ENCODE measurements at places on chromosomes 7 and 10.
A peak's percentile ranks its signal among the peaks of the same experiment; 100 is the strongest.

GRCh38 chr7:41792120-41792519 lies 89.2 kb upstream of the INHBA start:
- no peak for DNase-seq

GRCh38 chr10:102642736-102643335 lies 1.4 kb upstream of the TRIM8 start:
- DNase-seq: no peak

- DNase-seq: peak; percentile 35
Observed at GRCh38 chr7:157612664-157613561, 276.1 kb downstream of the DNAJB6 start.

GRCh38 chr10:131242007-131242406 lies 69.5 kb downstream of the TCERG1L start:
- DNase-seq: no peak

GRCh38 chr7:105644937-105645336 lies 63.6 kb upstream of the EFCAB10 start:
- no peak for DNase-seq

- peak; percentile 77 for DNase-seq
Observed at GRCh38 chr7:22653951-22654350, 73.0 kb upstream of the IL6 start.

GRCh38 chr7:50462361-50462760 lies 12.2 kb upstream of the FIGNL1 start:
- DNase-seq: no peak

DNA sequence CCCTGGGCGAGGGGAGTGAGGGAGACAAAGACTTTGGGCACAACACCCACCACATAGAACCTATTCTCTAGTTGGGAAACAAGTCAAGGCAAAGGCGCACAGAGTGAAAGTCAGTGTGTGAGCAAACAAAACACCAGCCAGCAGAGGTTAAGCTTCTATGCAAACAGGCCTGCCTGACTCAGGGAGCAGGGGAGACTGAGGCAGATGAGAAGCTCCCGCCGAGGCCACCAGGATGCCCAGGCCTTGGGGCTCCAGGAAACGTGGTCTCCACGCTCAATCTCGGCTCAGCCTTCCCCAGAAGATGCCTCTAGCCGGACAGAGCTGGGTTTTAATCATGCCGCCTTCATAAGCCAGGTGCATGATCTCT lies 74.1 kb upstream of the KCNMA1 start:
- no peak for DNase-seq

GRCh38 chr7:47148536-47149207 lies 433.2 kb downstream of the TNS3 start:
- DNase-seq: no peak

- DNase-seq: no peak
Observed at GRCh38 chr7:22002726-22003125, 57.0 kb upstream of the CDCA7L start.

- no peak for DNase-seq
Observed at GRCh38 chr7:34036051-34036920, 130.9 kb downstream of the BMPER start.

DNA sequence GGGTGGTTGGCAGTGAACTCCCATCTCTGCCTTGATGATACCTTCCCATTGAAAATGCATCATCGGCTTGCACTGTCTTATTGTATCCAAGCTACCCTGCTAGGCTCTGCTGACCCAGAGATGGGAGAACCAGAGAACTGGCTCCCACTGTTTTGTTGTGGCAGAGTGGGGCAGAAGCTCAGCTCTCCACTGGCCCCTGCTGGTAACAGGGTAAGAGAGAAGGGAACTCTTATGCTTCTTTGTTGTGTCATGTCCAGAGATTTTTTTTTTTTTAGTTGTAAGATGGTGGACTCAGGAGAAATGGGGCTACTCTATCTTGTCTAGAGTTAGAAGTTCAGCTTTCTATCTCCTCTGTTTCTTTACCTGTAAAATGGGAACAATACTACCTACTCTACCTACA lies 100.5 kb upstream of the SDK1 start:
- DNase-seq: no peak

DNA sequence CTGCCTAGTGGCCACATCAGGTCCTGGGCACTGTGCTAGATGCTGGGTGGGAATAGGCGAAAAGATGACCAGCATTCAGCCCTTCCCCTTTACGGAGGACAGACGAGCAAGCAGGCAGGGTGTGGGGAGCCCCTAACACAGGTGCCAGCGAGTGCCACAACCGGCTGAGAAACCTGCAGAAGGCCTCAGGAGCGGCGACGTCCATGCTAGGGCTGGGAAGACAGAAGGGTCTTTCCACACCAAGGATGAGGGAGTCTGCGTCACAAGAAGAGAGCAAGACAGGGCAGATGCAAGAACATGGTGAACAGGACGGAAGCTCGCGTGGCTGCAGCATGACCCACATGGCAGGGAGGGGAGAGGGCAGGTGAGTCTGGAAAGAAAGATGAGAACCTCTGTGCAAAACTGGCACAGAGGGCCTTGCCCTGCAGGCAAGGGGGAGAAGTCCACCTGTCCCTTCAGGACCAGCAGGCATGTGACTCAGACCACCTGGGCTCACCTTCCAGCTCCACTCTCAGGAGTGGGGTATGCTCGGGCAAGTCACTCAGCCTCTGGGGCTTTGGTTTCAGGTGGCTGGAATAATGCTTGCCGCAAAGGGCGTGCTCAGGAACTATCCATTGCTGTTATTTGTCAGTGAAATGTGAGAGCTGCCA lies 36.6 kb downstream of the KCNH2 start:
- DNase-seq: no peak

- no peak for DNase-seq
Observed at GRCh38 chr7:88184848-88185304, 35.0 kb downstream of the SRI start.

- no peak for DNase-seq
Observed at GRCh38 chr7:2354939-2355704, 495 bp downstream of the EIF3B start.

DNA sequence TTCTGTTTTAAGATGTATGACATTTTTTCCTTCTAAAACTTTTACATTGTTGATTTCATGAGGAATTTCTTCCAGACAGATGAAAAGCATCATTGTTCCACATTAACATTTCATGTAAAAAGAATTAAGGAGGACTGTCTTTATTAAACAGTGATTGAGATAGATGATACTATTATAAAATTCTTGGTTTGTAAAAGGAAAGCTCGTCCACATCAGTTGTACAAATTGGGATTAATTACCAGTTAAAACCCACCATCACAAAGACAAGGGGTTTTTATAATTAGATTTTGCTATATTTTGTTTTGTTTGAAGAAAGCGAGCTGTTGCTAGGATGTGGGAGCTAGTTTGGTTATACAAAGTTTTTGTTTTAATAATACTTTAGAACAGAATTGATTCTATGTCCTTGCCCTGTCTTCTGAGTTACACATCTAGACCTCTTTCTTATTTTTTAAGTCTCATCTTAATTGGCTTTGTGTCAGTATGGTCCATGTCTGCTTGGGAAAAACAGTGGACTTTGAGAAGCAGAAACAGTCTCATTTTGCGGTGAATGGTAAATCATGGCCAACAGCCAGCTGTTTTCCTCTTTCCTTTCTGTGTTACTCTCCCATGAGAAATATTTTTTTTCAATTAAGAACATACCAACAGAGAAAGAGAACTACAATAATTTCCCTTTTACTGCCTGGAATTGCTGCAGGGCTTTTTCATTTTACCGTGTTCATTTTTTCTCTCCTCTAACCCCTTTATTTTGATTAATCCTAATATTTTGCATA lies 3.2 kb downstream of the TES start:
- no peak for DNase-seq

DNA sequence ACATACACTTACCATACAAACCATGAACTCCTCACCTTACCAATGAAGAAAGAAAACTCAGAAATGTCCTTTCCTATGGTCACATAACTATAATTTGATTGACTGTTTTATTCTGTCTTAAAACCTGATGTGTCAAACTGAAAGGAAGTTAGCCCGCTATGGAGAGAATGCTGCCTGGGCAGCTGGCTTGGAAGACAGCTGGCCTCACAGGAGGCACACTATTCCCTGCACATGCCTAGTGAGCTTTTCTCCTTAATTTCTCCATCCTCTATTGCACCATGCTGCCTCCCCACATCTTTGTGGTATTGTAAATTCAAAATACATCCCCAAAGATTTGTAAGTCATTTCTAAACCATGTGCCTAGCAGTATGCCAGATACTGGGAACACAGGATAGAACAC lies 163.3 kb downstream of the STK31 start:
- DNase-seq: no peak

GRCh38 chr7:155948423-155948822 lies 136.2 kb upstream of the SHH start:
- no peak for DNase-seq

DNA sequence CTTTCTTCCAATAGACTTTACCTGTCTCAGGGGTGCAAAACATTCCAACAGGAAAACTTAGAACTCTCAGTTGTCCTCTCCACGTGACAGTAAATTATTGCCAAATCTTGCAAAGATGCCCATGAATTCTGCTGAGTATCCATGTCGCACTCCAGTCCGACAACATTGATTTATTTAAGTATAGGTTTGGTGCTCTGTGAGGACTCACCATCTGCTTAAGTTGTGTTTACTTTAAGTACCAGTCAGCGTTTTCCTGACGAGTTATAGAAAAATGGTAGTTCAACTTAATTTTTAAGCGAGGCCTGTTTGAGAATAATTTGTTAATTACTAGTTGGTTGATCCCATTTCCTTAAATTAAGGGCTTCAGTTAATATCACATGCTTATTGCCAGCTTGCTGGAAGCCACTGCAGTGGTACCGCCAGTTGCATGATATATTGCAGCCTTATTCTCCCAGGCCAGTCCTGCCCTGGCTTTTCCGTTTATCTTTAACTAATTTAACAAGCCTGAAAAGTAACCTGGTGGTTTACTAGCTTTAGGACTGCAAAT lies 27.8 kb downstream of the CREB5 start:
- no peak for DNase-seq

DNA sequence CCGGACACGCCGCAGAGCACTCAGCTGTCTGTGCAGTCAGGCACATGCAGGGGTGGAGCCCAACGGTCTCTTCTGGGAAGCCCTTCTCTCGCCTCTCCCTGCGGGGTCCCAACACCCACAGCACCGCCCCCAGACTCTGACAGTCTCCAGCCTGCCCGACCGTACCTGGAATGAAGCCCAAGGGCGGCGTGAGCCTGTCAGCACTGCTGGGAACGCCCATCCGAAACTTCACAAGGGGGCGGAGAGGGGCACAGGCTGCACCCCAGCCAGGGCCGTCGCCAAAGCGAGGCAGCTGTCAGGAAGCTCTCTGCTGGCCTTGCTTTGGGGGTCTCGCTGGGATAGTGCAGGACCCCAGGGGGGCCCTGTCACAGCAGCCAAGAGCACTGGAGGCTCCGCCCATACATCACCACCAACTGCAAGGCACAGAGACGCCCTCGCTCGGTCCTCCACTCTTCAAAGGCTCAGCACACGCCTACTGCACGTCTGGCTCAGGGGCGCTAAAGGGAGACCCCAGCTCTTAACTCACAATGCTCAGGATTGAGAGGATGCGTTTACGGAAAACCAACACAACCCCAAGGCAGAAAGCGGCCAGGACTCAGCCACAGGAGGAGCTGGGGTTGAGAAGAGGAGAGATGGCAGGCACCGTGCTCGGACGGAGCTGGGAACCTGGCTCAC lies 30.9 kb downstream of the MAD1L1 start:
- no peak for DNase-seq

GRCh38 chr7:93178213-93178612 lies 30.0 kb upstream of the SAMD9L start:
- no peak for DNase-seq

DNA sequence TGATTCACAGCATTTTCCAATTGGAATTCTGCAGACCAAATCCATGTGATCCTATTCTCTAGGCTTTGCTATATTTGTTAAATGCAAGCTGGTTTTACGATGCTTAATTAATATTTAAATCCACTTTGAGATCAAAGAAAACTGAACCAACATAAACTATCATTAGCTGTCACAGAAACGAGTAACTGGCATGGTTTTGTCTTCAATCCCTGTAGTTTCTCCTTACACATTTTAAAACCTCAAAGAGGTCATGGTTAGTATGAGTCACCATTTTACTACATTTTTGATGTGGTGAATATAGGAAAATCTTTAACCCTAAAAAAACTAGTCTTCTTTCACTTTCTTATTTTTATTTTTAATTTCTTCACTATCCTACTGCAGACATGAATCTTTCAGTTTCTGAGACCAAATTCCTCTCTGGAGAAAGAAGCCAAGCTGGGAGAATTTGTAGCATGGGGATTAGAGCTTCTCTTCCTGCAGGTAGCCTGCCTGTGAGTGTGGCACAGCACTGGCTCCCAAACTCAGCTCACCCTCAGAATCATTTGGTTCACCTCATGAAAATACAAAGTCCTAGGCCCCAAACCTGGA lies 8.7 kb upstream of the LIPM start:
- no peak for DNase-seq

DNA sequence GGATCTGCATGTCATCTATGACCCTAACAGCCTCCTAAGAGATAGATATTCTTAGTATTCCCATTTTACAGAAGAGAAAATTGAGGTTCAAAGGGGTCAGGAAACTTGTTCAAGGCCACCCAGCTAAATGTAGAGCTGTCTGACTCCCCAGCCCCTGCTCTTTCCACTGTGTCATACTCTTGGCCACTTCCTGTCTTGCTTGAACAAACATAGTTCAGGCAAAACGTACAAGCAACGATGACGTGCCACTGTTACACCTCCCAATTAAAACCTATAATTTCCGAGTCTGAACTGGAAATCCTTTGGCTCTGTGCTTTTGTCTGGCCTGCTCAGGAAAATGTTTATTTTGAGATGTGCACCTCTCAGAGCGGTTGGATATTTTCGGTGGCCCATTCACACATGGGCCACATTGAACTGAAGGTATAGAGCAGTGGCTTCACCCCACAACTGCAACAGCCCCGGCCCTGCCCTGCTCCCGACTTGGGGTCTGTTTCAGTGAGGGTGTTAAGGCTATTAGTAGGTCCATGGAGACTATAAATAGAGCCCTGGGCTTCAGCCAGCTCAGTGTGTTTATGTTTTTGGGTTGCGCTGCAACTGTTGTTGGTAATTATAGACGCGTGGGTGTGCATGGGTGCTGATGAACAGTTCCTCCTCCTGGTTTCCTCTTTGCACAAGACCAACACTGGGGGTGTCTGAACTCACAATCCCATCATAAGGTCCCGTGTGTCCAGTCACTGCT lies 172.3 kb upstream of the ADO start:
- no peak for DNase-seq

GRCh38 chr10:12430406-12430982 lies 81.1 kb downstream of the CAMK1D start:
- DNase-seq: no peak

Data from spinal cord (tissue), 10 donors.